RWPE1 (cell line): ENCODE measurements at places on chromosomes 7 and 10.

DNA sequence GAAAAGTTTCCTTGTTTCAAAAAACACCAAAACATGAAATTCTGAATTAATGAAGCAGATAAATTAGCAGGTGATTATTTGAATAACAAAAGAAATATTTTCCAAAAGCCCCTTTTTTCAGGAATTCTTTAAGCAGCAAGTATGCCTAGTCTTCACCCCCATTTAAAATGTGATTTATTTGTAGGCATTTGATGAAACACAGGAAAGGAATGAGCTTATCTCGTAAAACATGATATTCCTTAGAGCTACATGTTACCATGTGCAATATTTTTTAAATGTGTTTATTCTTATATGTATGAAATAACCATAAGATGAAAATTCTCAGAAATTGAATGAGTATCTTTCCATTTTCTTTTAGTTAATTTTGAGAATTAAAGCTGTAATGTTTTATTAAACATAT is 106.1 kb downstream of the CHN2 start:
- no peak for DNase-seq

GRCh38 chr7:1060315-1061072 is 16.1 kb downstream of the GPR146 start:
- no peak for DNase-seq

GRCh38 chr7:70040970-70041766 is 442.9 kb downstream of the AUTS2 start:
- no peak for DNase-seq

GRCh38 chr7:133484086-133484485 is 231.2 kb downstream of the EXOC4 start:
- peak; percentile 43 for DNase-seq

DNA sequence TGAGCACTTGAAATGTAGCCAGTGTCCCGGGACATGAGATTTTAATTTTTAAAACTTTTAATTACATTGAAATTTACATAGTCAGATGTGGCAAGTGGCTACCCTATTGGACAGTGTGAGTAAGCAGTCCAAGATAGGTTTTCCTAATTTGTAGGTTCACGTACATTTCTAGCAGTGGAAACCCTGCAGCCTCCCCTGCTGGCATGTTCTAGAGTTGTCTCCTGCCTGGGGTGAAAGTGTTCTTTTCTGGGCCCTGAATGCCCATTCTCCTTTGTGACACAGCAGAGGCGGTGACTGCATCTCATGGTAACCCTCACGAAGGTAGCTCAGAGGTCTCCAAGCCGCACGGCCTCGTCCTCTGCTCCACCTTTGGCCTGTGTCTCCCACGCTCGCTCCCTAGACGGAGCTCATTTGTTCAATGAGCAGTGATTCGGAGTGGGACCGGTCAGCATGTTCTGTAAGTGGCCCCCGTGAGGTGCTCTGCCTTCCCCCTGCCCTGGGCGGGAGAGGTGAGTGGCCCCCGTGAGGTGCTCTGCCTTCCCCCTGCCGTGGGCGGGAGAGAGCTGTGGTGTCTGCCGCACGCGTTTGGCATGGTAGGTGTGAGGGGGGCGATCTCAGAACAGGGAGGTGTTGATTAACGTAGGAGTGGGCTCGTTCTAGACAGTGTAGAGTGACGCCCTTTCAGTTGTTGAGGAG is 18.0 kb downstream of the WDR37 start:
- DNase-seq, result no peak

DNA sequence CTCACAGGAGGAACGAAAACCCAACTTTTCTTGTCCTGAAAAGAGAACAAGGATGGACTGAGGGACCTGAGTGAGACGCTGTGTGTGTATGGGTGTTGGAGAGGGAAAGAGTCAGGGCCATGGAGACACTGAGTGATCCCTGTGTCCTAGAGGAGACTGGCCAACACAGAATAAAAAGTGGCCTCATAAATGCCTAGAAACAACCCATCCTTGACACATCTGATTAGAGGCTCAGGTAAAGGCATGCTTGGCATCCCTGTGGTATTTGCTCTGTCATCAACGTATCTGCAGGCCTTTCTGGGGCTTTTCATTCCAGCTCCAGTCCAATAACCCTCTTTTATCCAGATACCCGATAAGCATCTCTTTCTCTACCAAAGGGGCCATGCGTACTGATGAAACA is 86.3 kb downstream of the FGFR2 start:
- DNase-seq, result peak; percentile 39

DNA sequence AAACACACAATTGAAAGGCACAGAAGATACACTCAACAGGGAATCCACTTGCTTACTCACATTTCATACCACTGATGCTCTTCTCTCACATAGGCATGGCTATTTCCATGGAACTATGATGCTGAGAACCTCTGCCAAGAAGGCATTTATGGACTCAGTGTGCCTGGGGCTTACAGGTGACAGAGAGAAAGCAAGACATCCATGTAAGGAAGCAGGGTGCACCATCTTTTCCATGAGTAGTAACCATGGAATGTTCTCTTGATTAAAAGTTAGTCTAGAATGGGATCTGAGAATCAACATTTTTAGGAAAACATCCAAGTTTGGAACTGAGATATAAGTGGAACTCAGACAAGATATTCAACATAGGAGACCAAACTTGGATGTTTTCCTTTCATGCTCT is 52.5 kb upstream of the MACC1 start:
- no peak for DNase-seq

- no peak for DNase-seq
Observed at GRCh38 chr10:14543904-14544210, 213.1 kb upstream of the FRMD4A start.
